ENCODE measurements at places on chromosomes 5 and 9.

DNA sequence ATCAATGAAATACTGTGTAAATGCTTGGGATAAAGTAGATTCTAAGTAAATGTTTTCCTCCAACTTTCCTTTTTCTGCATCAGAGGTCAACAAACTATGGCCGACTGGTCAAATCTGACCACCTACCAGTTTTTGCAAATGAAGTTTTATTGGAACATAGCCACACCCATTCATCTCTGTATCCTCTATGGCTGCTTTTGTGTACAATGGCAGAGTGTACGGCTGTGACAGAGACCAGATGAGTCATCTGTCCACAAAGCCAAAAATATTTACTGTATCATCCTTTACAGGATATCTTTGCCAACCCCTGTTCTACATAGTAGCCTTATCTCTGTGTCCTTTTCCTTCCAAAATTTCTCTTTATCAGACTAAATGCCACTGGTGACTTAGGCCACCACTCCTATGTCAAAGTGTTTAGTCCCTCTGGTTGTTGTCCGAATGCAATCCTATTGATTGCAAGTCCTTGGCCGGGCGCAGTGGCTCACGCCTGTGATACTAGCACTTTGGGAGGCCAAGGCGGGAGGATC lies 218.4 kb upstream of the KLF4 start:
- DNase-seq = no peak

DNA sequence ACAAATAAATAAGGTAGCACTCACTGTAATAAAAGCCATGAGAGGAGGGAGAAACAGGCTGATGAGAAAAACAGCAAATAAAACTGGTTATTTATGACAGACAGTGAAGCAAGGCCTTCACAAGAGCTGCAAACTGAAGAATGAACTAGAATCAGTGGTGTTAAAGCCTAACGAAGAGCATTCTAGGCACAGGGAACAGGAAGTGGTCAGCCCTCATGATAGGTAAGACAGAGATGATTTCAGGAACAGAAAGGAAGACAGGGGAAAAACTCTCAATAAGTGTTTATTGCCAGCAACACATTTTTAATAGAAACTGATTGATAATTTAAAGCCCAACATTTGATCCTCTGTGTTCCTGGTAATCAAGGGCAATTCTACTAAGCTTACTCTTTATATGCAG lies 124.5 kb downstream of the EDIL3 start:
- no peak for DNase-seq

GRCh38 chr9:92496396-92497176 lies 14.3 kb upstream of the ASPN start:
- no peak for DNase-seq

- no peak for DNase-seq
Observed at GRCh38 chr5:76697670-76698069, 18.3 kb upstream of the F2R start.

DNA sequence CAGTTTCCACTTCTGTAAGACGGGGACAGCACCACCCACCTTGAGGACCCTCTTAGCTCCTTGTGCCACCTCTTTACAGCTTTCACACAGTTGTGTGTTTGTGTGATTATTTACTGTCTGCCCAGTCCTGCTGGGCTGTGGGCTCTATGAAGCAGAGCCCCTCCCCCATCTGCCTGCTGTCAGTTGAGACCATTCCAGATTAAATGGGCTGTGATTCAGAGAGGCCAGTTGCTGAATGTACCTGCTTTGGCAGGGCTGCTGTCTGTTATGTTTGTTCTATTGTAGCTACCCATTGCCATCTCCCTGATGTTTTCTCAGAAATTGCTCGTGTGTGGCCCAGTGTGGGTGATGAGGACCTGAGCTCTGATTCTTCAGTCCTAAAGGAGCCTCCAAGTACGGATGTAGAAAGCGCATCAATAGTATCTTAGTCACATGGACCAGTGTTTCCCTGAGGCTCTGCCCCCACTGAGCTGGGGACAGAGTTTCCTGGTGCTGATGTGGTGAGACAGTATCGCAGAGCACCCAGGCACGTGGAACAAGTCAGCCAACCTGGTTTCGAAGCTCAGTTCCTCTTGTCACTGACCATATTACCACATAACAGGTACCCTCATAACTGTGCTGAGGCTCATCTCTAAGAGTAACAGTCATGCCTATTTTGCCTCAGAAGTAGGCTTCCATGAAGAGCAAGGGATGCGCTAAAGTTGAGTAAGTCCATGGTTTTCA lies 3.7 kb downstream of the ANGPTL2 start:
- peak; percentile 22 for DNase-seq

GRCh38 chr5:98372351-98372750 lies 401.1 kb upstream of the RGMB start:
- DNase-seq = no peak

GRCh38 chr9:82490019-82490499 lies 501.5 kb downstream of the SPATA31D1 start:
- DNase-seq = peak; percentile 73

DNA sequence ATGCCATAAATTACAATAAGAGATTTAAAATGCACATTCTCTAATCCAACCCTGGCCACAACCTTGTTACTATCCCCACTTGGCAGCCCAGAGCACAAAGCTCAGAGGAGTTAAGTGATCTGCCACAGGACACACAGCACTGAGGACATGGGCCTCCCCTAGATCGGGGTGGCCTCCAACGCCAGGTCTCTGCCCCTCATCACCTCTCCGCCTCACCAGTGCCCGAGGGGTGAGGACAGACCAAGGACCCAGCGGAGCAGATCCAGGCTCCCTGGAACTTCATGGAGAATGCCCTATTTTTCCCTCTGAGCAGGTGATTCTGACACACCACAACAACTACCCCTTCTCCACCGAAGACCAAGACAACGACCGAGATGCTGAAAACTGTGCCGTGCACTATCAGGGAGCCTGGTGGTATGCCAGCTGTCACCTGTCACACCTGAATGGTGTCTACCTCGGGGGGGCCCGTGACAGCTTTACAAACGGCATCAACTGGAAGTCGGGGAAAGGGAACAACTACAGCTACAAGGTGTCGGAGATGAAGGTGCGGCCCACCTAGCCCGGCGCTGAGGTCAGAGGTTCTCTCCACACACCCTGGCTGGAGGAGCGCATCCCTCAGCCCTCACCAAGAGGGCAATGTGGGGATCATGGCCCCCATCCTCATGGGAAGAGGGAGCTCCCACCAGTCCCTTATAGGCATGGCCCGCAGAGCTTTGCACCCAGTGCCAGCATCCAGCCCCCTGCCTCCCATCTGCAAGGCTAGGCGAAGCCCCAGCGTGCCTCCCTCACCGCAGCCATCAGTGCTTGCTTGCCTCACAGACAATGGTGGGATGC lies 12.5 kb upstream of the FCN2 start:
- no peak for DNase-seq

GRCh38 chr9:115042781-115043509 lies 75.0 kb downstream of the TNC start:
- DNase-seq = peak; percentile 78

DNA sequence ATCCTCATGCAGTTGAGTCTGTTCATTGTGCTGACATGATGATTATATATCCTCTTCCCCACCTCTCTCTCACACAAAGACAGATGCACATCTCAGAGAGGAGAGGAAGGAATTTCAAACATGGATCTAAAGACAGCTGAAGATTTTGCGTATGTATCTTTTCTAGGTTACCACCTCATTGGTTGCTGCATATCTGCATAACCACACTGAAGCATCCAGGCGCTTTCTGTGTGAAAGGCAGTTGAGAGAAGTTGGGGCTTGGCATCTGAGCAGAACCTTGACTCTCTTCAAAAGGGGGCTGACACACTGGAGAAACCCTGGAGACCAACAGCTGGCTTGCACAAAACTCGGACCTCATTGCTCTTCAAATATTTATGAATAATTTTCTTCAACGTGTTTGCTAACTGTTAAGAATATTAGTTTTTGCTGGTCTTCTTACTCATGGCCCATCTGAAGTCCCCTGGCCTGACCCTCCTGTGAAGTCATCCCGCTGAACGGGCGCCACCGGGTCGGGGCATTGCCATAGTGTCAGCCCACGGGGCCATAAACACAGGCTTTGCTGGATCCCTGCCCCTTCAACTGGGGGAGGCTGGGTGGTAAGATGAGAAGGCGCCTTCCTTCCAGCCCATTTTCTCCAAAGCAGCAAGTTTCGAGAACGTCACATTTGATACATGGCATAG lies 593.2 kb upstream of the CLINT1 start:
- peak; percentile 4 for DNase-seq

GRCh38 chr5:107072440-107072839 lies 598.3 kb downstream of the EFNA5 start:
- peak; percentile 20 for DNase-seq

DNA sequence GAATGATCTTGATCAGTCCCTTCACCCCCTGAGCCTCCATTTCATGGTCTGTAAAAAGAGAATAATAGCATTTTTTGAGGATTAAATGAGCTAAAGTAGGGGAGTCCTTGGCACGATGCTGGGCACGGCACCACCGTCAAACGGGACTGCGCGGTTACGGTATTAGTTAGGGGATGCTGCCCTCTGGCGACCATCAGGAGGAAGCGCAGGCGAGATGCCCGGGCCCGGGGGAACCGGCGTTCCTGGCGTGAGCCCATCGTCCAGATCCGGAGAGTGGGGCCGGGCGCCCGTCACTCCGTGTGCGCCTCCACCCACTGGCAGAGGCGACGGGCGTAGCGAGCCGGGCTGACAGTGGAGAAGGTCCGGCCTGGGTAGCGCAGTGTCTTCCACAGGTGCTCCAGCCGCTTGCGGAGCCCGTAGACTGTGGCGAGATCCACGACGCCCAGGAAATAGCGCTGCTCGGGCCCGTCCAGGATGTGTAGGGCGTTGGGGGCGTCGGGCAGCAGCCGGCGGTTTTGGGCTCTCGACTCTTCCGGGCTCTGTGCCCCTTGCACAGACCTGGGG lies 4.8 kb upstream of the ST6GALNAC4 start:
- peak; percentile 75 for DNase-seq

DNA sequence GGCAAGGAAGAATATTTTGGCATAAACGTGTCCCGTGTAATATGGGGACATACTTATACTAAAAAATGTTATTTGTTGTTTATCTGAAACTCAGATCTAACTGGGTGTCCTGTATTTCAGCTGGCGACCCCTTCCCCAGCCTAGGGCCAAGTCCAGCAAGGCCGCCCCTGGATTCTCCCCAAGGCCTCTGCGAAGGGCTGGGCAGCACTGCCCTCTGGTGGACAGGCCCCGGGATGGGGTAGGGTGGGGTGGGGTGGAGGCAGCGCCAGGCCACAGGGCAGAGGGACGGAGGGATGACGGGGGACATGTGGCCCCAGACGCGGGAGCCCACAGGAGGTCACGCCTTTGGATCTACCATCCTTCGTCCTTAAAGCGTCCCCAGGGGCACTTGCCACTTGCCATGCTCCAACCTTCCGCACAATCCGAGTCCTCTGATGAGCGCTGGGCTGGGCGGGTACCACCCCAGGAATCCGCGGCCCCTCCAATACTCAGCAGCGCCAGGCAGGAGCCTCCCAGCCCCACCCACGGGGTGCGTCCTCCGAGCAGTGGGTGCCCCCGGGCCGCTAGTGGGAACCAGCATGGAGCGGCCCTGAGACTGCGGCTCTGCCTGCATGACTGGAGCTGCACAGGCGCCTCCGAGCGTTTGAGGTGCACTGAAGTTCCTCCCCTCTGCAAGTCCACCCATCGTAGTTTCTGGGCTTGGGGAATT lies 7.1 kb upstream of the AGPAT2 start:
- peak; percentile 68 for DNase-seq

GRCh38 chr9:1184146-1184545 lies 134.0 kb downstream of the DMRT2 start:
- no peak for DNase-seq

- no peak for DNase-seq
Observed at GRCh38 chr9:134751622-134752021, 110.0 kb downstream of the COL5A1 start.

- peak; percentile 97 for DNase-seq
Observed at GRCh38 chr9:109600142-109600541, 102.0 kb upstream of the PTPN3 start.
